ENCODE measurements at places on chromosomes 7 and 10. TPM values are rescaled to one million over a fixed set of nuclear protein-coding genes. Genes with fewer than 3 reads are reported as not detected.

GRCh38 chr10:56095506-56096225, 265.4 kb downstream of the ZWINT start:
- no peaks in the 10 kb centered on the region for H3K4me1 ChIP-seq
- no peaks in the 10 kb centered on the region for H3K36me3 ChIP-seq
- H3K4me3 ChIP-seq, result no peak overlapping the region
- no peaks in the 10 kb centered on the region for H3K27me3 ChIP-seq
- DNase-seq, result no peak

GRCh38 chr7:97019710-97020225, 4.9 kb downstream of the DLX5 start:
- H3K4me3 ChIP-seq, result no peak overlapping the region
- no peaks in the 10 kb centered on the region for H3K36me3 ChIP-seq
- H3K27ac ChIP-seq, result no peak overlapping the region
- peaks cover 4% of the 10 kb centered on the region for H3K4me1 ChIP-seq
- DNase-seq, result no peak

DNA sequence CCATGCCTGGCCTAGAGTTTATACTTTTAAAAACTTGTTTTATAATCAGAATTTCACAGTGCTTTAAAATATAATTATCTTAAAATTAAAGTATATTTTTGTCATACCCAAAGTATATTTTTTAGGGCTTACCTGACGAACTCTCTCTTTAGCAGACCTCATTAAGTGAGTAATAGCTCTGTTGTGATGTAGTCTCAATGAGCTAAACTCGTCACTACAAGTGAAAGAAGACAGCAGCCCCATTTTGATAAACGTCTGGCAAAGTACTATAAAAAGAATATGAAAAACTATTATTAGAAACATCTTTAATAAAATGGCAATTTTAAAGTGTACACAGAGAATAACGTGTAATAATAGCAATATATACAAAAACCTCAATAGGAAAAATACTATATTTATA, 18.6 kb downstream of the ANKRD61 start:
- H3K27me3 ChIP-seq, result no peaks in the 10 kb centered on the region
- no peaks in the 10 kb centered on the region for H3K4me1 ChIP-seq
- H3K4me3 ChIP-seq, result no peak overlapping the region
- no peak for DNase-seq
- H3K27ac ChIP-seq, result no peak overlapping the region
- H3K36me3 ChIP-seq, result peaks cover 10% of the 10 kb centered on the region

DNA sequence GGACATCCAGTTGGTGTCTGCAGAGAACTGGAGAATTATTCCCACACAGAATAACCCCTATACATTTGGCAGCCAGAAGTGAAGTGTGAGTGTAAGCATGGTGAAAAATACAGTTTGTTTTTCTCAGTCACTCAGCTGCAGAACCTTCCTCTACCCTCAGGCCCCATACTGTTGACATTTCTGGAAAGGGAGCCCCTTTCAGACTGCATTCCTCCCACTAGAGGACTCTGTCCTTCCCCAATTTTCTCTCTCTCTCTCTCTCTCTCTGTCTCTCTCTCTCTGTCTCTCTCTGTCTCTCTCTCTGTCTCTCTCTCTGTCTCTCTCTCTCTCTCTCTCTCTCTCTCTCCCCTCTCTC, 86.8 kb upstream of the STEAP1B start:
- H3K4me3 ChIP-seq, result no peak overlapping the region
- H3K4me1 ChIP-seq, result peaks cover 37% of the 10 kb centered on the region
- peak overlapping the region; percentile 19 for H3K27ac ChIP-seq

Gene TMEM139
- polyA plus RNA-seq, result 25.1 TPM

Gene CFTR
- not detected for polyA plus RNA-seq

Gene ERV3-1
- polyA plus RNA-seq, result 5.1 TPM

Gene HMX3
- not detected for polyA plus RNA-seq

Gene BPGM
- 31.2 TPM for polyA plus RNA-seq

Data from keratinocyte (primary cell).